ENCODE measurements at places on chromosomes 16 and 17. TPM values are rescaled to one million over a fixed set of nuclear protein-coding genes. Genes with fewer than 3 reads are reported as not detected.

The TSNAXIP1 gene
- 1.2 TPM for total RNA-seq

The SLC35G3 gene
- total RNA-seq, result not detected

GRCh38 chr16:68792465-68793324, 50.6 kb upstream of the TANGO6 start:
- DNase-seq, result peak; percentile 51

DNA sequence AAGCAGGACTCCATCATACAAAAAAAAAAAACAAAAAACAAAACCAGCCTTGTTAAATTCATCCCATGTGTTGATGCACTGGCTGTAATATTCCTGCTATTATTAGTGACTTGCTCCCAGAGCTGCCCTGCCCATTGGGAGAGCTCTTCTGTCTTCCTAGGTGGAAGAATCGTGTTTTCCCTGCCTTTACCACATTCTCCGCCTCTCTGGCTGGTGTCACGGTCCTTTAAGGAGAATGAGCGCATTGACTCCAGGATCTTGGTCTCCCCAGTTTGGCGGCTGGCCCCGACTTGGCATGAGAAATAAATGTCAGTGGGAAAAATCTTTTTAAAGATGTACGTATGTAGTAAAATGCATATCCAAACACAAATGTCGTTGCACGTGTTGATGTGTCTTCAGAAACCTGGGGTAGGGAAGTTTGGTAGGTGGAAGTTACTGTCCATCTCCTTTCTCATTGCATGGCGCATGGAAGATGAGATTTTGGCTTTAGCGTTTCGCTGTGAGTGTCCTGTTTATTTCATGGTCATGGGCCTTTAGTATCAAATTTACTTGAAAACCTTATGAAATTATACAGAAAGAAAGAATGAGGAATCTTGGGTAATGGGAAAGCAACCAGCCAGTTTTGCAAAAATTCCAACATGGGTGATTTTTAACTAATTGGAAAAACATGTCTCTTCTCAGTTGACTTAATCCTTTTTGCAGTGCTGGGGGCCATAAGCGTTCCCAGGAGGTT, 15.5 kb downstream of the RMI2 start:
- DNase-seq, result no peak

DNA sequence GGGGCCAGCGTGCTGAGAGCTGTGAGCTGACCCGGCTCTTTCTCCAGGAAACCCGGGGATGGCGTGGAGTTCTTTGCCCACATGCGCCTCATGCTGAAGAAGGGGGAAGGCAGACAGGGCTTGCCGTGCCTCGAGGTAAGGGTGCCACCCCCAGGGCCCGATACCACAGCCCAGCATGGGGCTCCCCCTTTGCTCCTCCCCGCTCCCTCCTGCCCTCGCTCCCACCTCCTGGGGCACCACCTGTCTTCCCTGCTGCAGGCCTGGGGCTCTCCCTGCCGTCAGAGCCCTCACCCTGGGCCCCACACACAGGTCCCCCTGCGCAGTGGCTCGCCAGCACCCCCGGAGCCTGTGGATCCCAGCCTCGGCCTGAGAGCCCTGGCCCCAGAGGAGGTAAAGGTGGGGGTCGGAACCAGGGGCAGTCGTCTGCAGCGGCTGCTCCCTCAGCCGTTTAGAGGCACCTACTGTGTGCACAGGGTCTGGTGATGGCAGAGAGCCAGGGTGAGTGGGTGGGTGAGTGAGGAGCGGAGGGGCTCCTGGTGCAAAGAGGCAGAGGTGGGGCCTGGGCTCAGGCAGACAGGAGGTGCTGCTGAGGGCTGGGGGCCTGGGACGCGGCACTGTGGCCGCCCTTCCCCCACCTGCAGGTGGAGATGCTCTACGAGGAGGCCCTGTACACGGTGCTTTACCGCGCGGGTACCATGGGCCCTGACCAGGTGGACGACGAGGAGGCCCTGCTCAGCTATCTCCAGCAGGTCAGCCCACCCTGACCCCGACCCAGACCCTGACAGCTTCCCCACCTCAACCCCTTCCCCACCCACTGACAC, 5.6 kb downstream of the BAIAP3 start:
- DNase-seq, result no peak

DNA sequence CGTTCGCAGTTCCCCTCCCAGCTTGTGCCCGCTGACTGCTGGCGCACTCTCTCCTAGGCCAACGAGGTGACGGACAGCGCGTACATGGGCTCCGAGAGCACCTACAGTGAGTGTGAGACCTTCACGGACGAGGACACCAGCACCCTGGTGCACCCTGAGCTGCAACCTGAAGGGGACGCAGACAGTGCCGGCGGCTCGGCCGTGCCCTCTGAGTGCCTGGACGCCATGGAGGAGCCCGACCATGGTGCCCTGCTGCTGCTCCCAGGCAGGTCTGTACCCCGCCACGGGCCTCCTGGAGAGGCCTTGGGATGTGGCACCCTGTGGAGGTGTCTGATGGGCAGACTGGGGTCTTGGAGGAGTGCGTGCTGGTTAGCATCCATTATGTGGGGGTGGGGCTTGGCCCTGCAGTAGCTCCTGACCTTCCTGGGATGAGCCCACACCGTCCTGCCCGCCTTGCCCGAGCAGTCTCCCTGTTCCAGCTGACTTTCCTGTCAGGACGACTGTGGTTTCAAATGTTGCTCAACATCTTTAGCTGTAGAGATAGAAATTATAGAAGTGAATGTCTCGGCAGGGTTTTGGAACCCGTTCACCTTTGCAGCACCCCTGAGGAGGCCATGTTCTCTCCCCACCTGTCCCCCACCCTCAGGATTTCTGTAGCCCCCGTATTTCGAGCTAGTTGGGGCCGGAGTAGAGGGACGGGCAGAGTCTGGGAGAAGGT, 44.9 kb upstream of the CAPN15 start:
- no peak for DNase-seq

DNA sequence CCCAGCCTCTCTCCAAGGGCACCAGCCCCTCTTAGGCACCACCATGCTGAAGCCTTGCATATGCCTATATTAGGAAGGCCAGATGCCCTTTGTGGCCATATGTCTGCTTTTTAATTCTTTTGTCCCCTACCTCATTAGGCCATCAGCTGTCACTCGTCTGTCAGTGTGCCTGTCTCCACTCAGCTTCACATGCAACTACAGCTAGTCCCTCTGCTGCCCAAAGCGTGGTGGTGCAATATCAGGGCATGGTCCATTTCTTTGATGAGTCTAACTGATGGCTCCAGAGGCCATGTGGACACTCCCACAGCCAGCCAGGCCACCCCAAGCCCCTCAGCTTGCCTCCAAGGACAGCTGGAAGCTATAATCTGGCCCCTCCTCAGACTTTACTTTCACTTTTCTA, 36.3 kb downstream of the MYO18A start:
- DNase-seq, result no peak

- no peak for DNase-seq
Measured at GRCh38 chr17:17122781-17123483, 80.7 kb downstream of the MPRIP start.

Measured in stomach (tissue), 19 donors.